ENCODE measurements at places on chromosomes 7 and 10. TPM values are rescaled to one million over a fixed set of nuclear protein-coding genes. Genes with fewer than 3 reads are reported as not detected.

GRCh38 chr10:93816123-93816747 lies 58.5 kb downstream of the LGI1 start:
- no peaks in the 10 kb centered on the region for H3K36me3 ChIP-seq
- H3K27ac ChIP-seq, result no peak overlapping the region
- no peaks in the 10 kb centered on the region for H3K4me1 ChIP-seq
- H3K4me3 ChIP-seq, result no peak overlapping the region
- DNase-seq, result peak; percentile 66

Gene ZNF736
- total RNA-seq, result 4.1 TPM

DNA sequence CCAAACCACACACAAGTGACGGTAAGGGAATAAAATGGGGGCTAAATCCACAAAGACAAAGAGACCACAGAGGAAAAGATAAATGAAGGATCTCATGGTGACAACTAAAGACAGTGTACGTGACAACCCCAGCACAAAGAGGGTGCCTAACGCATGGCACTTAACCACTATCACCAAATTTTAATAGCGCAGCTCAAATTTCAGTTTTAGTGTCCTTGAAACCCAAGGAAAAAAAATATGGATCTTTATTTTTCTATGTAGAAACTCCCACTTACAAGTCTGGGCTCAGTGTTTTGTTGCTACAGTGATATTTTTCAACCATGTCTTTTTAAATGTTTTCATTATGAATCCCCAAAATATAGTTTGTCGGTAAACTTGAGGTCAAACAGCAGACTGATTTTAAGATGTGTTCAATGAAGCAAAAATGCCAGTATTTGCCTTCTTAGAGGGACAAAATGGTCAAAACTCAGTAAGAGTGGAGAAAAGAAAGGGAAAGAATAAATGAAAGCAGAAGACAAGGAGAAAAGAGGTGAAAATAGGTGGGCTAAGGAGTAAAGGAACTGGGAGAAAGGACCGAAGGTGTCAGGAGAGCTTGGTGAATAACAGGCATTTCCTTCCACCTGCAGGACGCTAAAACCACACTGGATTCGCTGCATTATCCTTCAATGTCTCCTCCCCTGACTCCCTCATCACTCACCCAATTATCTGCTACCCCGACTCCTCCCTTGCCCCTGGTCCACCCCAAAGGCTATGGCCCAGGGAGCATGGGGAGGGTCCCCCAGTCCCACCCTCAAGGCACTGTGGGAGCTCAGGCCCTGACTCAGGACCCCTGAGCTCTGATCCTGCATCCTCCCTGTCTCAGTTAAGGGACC lies 3.5 kb downstream of the ASB13 start:
- H3K27me3 ChIP-seq, result no peaks in the 10 kb centered on the region
- peak overlapping the region; percentile 20 for H3K27ac ChIP-seq
- no peaks in the 10 kb centered on the region for H3K36me3 ChIP-seq
- DNase-seq, result no peak

Gene ARMH3
- total RNA-seq, result 13.4 TPM

GRCh38 chr7:84040355-84040754 lies 154.2 kb downstream of the SEMA3A start:
- no peak for DNase-seq
- no peaks in the 10 kb centered on the region for H3K27me3 ChIP-seq
- H3K36me3 ChIP-seq, result no peaks in the 10 kb centered on the region
- H3K27ac ChIP-seq, result no peak overlapping the region
- no peaks in the 10 kb centered on the region for H3K4me1 ChIP-seq

Gene CLCN1
- not detected for total RNA-seq

GRCh38 chr10:71433768-71434744 lies 37.3 kb downstream of the CDH23 start:
- no peak for DNase-seq
- H3K4me3 ChIP-seq, result no peak overlapping the region
- no peaks in the 10 kb centered on the region for H3K4me1 ChIP-seq
- H3K27ac ChIP-seq, result no peak overlapping the region
- H3K27me3 ChIP-seq, result no peaks in the 10 kb centered on the region

DNA sequence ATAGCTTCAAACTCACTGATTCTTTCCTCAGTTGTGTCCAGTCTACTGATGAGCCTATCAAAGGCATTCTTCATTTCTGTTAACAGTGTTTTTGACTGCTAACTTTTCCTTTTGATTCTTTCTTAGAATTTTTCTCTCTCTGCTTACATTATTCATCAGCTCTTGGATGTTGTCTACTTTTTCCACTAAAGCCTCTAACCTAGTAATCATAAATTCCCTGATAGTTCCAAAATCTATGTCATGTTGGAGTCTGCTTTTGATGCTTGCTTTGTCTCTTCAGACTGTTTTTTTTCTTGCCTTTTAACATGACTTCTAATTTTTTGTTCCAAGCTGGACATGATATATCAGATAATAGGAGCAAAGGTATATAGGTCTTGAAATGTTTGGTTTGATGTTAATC lies 78.0 kb downstream of the ADAM22 start:
- no peaks in the 10 kb centered on the region for H3K36me3 ChIP-seq
- H3K27ac ChIP-seq, result no peak overlapping the region
- H3K27me3 ChIP-seq, result no peaks in the 10 kb centered on the region
- DNase-seq, result no peak
- H3K4me3 ChIP-seq, result no peak overlapping the region

GRCh38 chr7:64463636-64464375 lies 99.1 kb downstream of the ZNF680 start:
- no peaks in the 10 kb centered on the region for H3K4me1 ChIP-seq
- H3K36me3 ChIP-seq, result no peaks in the 10 kb centered on the region
- DNase-seq, result peak; percentile 55
- peak overlapping the region; percentile 19 for H3K4me3 ChIP-seq
- no peak overlapping the region for H3K27ac ChIP-seq

- H3K27me3 ChIP-seq, result no peaks in the 10 kb centered on the region
- H3K4me1 ChIP-seq, result no peaks in the 10 kb centered on the region
- H3K27ac ChIP-seq, result no peak overlapping the region
- no peak overlapping the region for H3K4me3 ChIP-seq
- no peak for DNase-seq
Measured at GRCh38 chr7:133682364-133683181, 429.7 kb downstream of the EXOC4 start.

GRCh38 chr7:50662041-50662694 lies 97.0 kb upstream of the DDC start:
- H3K27me3 ChIP-seq, result no peaks in the 10 kb centered on the region
- H3K4me3 ChIP-seq, result no peak overlapping the region
- H3K36me3 ChIP-seq, result no peaks in the 10 kb centered on the region
- DNase-seq, result no peak
- no peaks in the 10 kb centered on the region for H3K4me1 ChIP-seq

GRCh38 chr7:158828133-158829020 lies 932 bp downstream of the ESYT2 start:
- peak overlapping the region; percentile 93 for H3K27ac ChIP-seq
- no peaks in the 10 kb centered on the region for H3K27me3 ChIP-seq
- DNase-seq, result peak; percentile 73
- H3K36me3 ChIP-seq, result no peaks in the 10 kb centered on the region
- H3K4me1 ChIP-seq, result no peaks in the 10 kb centered on the region

Gene PRLHR
- total RNA-seq, result not detected

DNA sequence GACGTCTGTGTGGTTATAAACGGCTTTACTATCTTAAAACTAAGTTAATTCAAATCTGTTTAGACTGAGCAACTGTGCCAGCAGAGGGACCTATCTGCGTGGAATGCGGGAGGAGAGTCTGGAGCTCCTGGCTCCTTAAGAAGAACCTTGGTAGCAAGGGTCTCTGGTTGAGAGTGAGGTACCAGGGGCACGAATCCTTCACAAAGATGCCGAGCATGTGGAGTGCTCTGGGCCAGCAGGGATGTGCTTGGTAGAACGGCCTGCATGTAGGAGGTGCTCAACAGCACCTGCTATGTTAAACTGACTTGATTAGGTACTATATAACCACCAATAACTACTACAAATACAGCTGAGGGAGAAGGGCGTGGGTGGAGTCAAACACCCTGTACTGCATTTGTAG lies 102.6 kb downstream of the VIPR2 start:
- H3K36me3 ChIP-seq, result no peaks in the 10 kb centered on the region
- H3K4me1 ChIP-seq, result no peaks in the 10 kb centered on the region
- H3K4me3 ChIP-seq, result no peak overlapping the region
- no peak overlapping the region for H3K27ac ChIP-seq

DNA sequence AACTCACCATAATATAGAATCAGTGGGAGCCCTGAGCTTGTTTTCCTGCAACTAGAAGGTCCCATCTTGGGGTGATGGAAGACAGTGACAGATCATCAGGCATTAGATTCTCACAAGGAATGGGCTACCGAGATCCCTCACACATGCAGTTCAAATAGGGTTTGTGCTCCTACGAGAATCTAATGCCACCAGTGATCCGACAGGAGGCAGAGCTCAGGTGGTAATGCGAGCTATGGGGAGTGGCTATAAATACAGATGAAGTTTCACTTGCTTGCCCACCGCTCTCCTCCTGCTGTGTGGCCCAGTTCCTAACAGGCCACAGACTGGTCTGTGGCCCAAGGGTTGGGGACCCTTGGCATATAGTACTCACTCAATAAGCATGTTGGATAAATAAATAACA lies 93.4 kb downstream of the POU6F2 start:
- DNase-seq, result no peak
- H3K4me1 ChIP-seq, result no peaks in the 10 kb centered on the region
- H3K27me3 ChIP-seq, result no peaks in the 10 kb centered on the region
- H3K36me3 ChIP-seq, result no peaks in the 10 kb centered on the region
- no peak overlapping the region for H3K4me3 ChIP-seq
- H3K27ac ChIP-seq, result no peak overlapping the region

Gene SPDYE16
- not detected for total RNA-seq

All from right lobe of liver (tissue), 6 donors.